Cardiac muscle cell (in vitro differentiated cells and primary cell): ENCODE measurements at places on chromosomes 4 and X.

DNA sequence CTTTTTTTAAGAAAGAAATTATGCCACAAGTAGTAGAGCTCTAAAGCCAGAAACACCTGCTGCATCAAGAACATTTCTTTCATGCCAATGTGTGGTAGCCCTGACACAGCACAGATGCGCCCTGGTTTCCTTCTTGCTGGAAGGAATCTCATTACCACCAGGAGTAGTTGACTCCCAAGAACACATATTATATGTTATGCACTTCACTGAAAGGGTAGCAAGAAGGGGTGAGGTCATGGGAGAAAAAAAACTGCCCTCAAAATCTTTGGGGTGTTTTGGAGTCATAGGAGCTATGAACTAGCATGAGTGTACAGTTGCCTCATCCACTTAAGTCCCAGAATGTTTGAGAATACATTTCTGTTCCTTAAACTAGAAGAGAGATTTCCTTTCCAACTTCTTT lies 185.8 kb upstream of the C1QTNF7 start:
- DNase-seq = no peak

DNA sequence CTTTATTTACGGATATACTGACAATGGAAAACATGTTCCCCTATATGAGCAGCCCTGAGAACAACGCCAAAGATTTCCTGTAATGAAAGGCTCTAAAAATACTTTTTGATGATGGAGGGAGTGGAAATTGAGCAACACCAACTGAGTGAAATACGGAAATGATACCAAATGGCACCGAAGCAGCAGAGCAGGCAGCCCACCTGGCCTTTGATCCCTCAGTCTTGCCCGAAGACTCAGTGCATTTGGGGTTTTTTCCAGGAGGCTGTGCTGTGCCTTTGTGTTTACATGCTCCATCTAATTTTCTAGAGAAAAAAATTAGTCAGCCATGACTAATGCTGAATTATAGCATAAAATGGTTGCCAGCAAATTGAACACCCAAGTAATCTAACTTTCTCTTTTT lies 169.9 kb upstream of the RBPJ start:
- peak; percentile 25 for DNase-seq

DNA sequence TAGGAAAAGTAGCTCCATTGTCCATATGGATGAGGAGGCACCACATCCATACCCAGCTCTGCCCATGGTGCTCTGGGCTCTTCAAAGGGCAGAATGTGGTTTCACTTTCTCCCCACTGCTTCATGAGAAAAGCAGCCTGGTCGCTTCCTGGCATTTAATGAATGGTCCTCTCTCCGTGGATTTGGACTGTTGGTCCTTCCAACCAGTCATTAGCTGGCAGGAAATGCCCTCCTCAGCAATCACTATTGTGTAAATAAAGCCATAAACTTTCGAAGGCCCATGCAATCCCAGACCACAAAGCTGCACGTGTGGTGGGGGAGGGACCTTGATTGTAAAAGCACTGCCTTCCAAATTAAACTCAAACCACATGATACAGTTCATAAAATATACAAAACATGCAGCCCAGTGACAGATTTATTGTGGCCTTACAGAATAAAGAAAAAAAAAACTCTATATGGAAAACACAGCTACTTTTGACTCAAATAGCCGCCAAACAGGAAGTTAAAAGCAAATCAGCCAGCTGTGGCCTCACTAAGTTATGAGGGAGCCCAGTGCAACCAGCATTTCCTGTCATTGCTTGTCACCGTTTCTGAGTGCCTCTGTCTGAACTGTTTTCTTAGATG lies 8.1 kb downstream of the MBNL3 start:
- DNase-seq = peak; percentile 22

DNA sequence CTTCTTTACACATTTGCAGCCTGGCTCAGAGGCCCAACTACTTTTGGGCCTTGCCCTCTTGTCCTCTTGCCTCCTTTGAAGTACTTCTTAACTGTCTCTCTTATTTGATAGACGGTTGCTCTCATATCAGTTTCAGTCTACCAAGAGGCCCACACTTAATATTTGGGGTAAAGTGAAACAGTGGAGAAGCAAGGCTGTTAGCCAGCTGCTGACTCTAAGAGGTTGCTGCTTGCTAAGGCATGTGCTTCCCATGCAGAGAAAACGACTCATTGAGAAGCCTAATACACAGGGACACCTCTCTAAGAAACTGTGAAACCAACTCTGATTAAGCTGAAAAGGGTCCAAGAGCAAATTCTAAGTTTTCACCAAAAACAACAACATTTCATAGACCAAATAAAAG lies 94.6 kb downstream of the PPP3CA start:
- DNase-seq = peak; percentile 50

DNA sequence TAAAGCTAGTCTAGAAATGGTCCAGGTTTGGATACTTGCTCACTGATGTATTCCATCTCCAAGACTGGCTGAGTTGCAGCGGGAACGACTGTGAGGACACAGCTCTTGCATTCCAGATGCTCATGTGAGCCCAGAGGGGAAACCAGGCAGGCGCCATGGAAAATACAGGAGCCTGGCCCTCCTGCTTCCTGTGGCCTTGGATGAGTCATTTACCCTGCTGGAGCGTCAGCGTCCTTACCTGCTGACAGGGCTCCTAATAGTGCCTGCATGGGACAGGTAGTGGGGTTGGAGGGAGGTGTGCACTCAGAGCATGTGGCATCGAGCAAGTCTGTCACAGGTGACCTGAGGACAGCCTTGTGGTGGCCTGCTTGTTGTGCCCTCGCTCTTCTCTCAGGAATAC lies 69.4 kb downstream of the NSG1 start:
- peak; percentile 11 for DNase-seq

DNA sequence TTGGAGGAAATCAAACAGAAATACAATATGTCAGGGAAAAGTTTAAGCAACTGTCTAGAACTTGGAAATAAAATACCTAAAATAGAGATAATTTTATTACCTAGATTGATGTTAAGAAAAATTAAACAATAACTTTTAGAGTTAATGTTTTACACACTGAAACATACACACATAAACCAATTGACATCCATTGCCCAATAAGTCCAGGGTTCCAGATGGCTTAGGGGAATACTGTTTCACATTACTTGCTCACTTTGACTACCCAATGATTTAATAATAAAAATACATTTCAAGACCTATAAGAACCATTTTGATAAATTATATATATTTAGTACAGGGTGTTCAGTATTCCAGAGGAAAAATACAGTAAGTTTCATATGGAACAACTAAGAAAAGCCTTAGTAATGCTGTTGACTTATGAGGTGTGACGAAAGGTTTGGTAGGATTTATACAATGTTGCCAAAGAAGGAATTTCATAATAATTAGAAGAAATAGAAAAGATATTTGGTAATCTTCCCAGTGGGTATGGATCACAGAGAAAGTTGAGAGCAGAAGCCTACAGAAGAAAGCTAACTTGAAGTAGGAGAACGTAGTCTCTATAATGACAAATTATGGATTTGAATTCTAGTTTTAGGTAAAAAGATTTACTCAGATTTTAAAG lies 23.0 kb upstream of the UGT2B4 start:
- DNase-seq = no peak

DNA sequence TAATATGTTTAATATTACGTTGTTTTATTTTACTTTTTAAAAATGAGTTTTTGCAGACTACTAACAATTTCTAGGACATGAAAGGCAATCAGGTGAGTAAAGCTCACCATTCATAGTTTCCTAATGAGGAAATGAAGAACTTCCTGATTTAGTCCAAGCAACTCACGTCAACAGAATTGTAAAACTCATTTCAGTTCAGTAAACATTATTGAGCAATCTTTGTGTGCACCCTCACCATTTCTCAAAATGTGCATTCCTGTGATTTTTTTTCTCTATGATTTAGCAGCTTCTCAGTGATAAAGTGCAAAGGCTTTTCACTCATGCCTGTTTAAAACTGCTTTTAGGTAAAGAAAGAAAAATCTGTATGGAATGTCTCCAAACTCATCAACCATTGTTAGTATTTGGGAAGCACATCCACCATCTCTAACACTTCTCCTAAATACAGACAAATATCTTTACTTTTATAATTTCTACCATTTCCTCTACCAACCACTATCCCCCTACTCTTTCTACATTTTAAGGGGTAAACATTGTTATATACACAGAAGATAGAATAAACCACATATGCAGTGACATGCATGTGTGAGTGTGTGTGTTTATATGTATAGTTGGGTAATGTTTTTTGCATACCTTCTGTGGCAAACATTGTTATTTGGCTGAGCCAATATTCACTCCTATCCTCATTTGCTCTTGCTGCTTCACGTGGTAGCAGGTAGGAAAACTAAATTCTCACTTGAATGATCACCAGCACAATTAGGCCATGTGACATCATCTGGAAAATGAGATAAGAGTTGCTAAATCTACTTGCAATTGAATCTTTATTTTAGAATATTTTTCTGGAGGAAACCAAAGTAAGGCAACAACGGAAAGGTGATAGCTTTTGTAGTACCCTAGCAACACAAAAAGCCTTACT lies 54.7 kb upstream of the PRDM8 start:
- DNase-seq = peak; percentile 55

DNA sequence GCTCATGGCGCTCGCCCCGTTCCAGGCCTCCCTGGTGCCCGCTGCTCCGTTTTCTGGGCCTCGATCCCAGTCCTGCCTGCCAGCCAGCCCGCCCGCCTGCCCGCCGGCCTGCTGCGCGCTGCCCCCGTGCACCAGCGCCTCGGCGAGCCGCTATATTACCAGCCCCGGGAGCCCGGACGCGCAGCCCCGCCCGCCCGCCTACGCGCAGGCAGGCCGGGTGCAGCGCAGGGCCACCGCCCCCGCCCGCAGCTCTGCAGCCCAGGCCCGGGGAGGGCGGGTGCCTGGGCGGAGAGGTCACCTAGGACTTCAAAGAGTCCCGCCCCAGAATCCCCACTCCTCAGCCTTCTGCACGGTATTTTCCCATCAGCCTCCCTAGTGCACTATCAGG lies at the start of gene MAOB:
Gene MAOB, minus strand, starts transcription at position 157 of the 388 bp plus-strand sequence. Its CDS starts 151 bp downstream, at position 6.
- no peak for DNase-seq

GRCh38 chr4:172786039-172786792 lies 382.4 kb upstream of the GALNT7 start:
- DNase-seq = peak; percentile 15

GRCh38 chr4:159045321-159045720 lies 57.6 kb upstream of the RAPGEF2 start:
- DNase-seq = no peak

DNA sequence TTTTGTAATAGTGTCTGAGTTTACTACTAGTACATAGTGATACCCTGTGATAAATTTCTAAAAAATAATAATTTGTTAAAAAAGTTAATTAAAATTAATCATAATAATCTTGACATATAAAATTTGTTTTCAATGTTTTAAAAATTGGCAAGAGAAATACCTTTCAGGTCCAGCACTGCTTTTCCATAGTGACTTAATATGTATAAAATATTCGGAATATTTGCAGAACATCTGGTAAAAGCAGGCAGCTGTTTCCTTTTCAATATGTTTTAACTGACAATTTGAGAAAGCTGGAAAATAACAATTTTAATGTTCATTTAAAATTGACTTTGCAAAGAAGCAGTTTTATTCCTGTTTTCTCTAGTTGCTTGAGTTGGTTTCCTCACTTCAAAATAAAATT lies 17.6 kb upstream of the GK2 start:
- no peak for DNase-seq

- no peak for DNase-seq
Measured at GRCh38 chrX:47145395-47146120, 537 bp downstream of the RBM10 start.

GRCh38 chr4:118346495-118346894 lies 6.3 kb downstream of the PRSS12 start:
- DNase-seq = no peak

DNA sequence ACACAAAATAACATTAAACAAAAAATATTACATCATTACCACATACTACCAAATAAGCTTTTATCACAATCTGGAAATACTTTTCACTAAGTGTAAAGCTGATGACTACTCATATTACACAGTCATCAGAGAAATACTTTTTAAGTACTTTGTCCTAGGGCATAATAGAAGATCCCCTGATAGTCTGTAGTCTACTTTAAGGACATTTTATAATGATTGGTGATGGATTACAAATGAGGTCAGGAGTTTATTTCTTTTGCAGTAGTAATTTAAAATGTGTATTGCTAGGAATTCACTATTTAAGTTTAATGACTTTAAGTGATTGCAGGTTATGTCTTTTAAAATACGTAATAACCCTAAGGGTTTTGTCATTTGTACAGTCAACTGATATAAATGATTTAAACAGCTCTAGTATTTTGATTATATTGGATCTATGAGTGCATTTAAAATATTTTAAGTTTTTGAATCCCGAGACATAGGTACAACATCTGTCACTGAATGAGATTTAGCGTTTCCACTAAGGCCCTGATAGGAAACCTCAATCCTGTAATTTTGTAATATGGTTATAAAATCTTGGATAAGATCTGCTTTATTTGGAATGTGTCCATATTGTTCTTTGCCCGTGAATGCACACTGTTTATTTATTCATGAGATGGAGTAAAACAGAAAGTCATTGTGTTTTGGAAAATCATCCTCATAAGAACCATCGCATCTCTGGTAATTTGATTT lies 189.5 kb downstream of the ARAP2 start:
- no peak for DNase-seq

DNA sequence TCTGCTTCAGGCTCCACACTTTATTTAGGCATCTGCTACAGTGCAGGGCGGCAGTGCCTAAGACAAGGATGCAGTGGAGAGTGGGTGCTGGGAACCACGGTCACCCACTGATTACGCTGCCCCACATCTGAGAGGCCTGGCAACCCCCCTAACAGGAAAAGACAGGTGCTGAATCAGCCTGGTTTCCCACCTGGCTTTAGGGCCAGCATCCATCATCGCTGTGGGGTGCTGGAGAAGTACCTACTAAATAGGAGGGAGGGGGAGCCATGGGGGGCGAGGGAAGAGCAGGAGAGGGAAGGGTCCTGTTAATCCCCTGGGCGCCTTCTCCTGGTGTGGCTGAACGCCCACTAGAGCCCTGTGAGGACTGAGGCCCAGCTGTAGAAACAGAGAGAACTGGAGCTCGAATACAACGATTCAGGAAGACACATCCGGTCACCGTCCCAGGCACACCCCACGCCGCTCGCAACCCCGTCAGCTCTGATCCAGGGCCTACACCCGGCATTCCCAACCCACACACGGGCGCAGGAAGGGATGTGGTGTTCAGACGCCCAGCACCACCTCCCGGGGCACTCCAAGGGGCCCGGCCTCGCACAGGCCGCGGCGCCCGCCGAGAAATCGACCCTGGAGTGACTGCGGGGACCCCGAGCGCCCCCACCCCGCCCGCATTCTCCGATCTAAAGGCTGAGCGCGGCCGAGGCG lies 554 bp downstream of the DCTD start:
- DNase-seq = peak; percentile 80

DNA sequence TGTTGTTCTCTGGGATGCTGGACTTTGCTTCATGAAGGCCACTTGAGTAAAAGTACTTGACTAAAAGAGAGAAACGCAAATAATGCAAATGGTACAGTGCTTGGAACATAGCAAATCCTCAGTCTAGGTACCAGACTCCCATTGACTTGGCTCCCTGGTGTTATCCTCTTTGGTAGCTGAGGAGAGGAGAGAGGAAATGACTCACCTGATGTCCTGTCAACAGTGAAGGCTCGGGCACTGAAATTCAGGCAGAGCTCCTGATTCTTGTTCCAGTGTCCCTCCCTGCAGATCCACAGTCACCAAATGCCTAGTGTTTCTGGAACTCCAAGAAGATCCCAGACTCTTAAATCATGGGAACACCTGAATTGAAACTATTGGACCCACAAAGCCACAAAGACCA lies 22.5 kb upstream of the TCEAL4 start:
- no peak for DNase-seq
